ENCODE measurements at places on chromosomes 5 and 9.

- DNase-seq = no peak
These were observed 25.5 kb upstream of the ITGA2 start for GRCh38 chr5:52963636-52964035.

DNA sequence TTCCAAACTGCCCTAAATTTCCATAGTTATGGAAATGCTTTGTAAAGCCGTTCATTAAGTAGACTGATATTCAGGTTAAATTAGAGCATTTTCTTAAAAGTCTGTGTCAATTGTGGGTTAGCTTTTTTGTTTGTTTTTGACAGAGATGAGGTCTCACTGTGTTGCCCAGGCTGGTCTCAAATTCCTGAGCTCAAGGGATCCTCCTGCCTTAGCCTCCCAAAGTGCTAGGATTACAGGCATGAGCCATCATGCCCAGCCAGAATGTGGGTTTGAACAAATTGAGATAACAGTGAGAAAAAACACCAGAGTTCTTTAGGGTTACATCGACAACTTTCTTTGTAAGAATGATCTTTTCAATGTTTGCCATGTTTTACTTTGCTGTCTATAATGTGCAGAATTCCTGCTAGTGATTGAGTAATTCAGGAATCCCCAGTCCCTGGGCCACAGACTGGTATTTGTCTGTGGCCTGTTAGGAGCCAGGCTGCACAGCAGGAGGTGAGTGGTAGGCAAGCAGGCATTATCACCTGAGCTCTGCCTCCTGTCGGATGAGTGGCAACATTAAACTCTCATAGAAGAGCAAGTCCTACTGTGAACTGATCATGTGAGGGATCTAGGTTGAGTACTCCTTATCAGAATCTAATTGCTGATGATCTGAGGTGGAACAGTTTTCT is 80.5 kb downstream of the RAI14 start:
- no peak for DNase-seq

- DNase-seq = no peak
These were observed 62.0 kb upstream of the ZNF354B start for GRCh38 chr5:178797546-178798440.

DNA sequence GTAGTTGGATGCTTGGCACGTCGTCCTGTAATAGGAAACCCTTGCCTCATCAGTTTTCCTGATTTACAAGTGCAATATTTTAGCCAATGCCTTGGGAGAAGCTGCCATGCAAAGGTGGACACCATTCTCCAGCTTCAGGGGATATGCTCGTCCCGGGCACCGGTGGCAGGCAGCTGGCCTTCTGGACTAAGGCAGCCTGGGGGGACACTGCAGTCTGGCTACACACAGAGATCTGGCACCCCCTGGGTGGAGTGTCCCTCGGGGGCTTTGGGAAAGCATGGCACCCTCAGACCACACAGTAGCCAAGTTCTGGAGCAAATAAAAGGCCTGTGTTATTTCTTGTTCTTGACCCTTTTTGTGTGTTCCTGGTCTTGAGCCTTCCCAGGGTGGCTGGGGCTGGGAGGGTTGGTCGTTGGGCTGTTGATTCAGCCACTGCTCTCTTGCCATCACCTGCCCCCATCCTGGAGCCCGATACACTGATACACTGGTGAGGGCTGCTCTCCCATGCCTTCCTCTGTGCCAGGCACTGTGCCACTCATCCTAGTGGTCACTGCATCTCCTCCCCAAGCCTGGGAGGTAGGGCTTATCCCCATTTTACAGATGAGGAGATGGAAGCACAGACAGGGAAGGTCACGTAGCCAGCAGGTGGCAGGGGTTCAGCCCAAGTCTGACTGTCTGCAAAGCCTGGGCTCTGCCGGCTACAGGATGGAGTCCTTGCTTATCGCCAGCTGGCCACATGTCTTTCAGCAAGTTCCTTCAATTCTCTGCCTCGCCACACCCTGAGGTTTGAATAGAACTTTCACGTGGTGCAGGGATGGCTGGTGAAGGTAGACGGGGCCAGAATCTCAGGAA is 134.1 kb downstream of the RGS3 start:
- no peak for DNase-seq

- no peak for DNase-seq
These were observed 15.0 kb downstream of the PSMB7 start for GRCh38 chr9:124399968-124400940.

- DNase-seq = no peak
These were observed 13.9 kb upstream of the ADGRD2 start for GRCh38 chr9:124436320-124436719.

DNA sequence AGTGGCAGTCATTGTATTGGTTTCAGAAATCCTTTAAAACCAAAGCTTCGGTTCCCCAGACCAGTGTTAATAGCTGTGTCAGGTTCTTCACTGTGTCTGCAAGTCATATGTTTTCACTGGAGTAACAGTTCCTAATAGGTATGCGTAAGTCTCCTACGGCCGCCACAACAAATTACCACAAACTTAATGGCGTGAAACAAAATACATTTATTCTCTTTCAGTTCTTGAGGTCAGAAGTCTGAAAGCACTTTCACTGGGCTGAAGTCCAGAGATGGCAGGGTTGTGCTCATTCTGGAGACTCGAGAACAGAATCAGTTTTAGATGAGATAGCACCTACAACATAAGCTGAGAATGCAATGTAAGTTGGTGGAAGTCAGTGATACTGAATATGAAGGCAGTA is 556.2 kb downstream of the TLE4 start:
- no peak for DNase-seq

DNA sequence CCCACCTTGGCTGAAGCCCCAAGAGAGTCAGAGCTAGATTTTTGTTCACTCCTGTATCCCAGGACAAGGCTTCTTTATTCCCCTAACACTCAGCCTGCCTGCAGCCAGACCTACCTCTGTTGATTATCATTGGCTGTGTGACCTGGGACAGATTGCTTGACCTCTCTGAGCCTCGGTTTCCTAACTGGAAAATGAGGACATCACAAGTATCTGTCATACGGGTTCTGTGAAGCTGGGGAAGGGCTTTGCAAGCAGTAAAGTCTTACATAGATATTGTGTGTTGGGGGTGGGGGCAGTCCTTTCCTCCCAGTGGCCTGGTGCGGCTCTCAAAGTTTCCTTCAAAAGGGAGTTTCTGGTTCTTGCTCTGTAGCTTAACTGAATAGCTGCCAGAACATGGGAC is 2.5 kb upstream of the NEK6 start:
- DNase-seq = no peak

DNA sequence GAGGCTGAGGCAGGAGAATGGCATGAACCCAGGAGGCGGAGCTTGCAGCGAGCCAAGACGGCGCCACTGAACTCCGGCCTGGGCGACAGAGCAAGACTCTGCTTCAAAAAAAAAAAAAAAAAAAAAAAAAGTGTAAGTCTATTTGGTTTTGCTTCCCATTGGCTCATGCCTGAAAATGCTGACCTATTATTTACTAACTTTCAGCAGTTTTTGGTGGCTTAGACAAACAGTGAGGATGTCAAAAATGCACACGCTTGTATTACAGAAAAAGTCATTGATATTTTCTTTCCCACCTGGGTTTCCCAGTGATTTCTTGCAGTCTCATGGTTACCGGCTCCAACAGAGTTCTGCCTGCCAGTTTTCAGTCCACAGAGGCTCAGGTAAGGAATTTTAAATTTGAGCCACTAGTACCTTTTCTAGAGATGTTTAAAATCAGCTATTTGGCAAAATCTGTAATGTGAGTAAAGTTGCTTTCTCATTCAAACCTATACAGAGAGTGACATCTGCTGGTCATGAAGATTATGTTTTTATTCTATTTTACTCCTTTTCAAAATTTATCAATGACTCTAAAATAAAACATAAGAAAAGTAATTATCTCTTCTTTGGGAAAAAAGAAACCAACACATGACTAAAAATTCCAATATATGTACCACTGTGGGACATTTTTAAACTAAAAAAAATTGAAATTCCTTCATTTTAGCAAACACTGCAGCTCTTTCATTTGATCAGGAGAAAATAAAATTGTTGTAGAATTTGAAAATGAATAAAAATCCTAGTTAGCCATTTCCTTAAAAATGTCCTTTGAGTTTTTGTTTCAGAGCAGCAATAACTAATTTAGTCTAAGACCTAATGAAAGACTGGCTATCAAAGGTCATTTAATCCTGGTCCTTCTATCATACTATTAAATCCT is 8.8 kb downstream of the FAM200C start:
- DNase-seq = no peak

DNA sequence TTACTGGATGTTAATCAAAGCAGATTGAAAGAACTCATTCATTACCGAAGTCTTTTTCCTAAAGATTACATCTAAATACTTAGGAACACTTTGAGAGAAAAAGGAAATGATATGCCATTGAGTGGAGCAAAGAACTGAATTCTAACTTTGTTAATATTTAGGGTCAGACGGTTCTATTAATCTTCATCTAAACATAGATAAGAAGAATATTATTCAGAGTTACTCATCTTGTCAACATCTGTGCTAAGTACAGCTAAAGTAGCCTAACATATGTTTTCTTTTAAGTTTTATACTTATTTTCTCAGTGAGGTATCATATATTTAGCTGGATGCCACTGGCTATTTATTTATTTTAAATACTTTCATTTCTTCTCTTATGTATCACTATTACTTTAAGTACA is 1763.7 kb downstream of the EFNA5 start:
- DNase-seq = no peak

DNA sequence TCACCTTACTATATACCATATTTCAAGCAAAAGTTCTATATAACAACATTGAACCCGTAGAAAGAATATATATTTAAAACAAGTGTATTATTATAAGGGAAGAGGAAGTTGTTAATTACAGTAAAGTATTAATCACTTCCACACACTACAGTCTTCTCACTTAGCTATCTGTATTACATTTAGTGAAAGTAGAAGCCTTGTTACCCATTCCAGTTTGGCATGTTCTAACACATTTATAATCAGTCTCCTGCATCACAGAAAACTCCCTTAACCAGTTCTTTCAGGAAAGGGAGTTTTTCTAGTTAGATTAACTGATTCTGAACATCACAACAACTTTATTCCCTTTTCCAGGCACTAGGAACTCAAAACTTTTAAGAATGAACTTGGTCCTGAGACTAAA is 6.9 kb downstream of the RAB14 start:
- DNase-seq = no peak

DNA sequence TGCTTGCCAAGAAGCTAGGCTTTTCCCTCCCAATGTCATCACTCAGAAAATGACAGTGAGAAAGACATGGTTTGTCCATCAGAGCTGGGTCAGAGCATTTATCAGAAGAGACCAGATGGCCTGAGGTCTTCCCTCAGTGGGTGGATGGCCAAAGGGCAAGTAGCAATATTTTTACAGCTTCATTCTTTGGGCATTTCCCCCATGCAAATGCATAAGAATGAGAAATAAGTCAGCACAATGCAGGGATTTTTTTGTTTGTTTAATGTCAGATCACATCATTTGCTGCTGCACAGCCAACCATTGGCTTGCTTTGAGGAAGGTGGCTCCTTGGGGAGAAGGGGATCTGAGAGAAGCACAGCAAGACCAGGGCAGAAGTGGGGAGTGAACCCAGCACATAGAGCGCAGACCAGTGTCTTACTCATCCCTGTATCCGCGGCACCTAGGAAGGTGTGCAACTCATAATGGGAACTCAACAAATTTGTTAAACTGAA is 209.6 kb downstream of the SEMA6A start:
- no peak for DNase-seq

DNA sequence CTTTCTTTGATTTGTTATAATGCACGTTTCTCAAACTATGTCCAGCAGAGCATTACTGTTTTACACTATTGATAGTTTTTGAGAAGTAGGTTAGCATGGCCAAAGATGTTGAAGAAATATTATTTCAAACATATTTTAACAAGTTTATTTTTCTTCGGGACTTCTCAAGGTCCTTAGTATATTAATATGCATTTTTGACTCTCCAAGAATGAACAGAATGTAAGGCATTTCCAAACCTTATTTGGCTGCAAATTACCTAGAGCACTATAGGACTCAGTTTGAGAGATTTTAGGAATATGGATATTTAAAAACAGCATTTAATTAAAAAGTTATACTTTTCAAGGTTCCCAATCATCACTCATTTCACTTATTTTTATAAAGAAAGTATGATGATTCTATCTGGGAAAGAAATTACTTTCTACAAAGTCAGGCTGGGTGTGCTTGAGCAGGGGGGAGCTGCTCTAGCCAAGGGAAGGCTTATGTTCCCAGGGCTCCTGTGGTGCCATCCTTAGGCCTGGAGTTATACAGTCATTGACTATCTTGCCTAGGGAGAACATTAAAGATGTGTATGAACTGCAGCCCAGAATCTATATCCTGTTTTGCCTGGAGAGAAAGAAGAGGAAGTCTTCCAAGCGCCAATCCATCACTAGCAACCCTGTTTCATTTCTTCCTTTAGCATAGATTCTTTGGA is 27.6 kb upstream of the NREP start:
- DNase-seq = no peak

DNA sequence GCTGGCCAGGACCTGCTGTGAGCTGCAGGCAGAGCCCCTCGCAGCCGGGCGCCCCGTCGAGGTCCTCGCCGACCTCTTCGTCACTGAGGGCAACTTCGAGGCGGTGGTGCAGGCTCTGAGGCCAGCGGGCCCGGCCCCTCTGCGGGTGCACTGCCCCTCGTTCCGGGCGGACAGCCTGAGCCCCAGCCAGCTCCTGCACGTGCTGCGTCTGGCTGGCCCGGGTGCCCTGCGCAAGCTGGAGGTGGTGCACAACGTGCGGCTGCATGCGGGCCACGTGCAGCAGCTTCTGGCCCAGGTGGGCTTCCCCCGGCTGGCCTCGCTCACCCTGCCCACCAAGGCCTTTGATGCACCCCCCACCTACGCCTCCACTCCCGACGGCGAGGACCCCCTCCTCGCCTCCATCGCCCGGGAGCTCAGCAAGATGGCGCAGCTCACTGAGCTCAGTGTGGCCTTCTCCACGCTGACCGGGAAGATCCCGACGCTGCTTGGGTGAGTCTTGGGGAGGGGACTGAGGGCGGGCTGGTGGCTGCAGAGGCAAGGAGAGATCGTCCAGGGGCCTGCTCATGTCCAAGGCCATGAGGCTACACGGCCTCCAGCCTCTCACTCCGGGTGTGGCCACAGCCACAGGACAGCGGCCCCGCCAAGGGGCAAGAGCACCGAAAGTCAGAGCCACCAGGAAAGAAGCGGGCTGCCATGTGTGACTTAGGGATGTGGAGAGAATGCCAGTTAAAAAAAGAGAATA is 825 bp downstream of the LRRC14B start:
- DNase-seq = no peak

DNA sequence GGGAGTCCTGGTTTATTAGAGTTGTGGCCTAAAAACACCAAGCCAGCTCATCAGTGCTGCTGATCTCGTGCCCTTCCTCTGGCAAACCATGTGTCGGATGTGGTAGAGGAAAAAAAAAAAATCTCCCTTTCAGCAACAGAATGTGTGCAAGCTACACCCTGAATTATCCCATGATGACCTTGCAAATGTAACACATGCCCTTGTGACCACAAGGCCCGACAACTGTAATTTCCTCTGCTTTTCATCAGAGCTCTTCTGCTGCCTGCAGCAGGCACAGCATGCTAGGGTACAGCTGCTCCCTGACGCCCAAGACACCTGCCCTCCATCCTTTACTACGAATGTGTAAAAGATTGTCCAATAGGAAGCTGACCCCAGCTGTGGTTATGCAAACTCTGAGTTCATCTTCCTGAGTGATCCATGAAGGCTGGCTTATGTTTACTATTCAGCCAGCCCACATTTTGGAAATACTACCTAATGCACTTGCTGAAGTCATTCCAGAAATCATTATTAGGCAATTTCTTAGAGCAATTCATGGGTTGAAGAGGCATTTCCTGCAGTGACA is 14.6 kb upstream of the BNC2 start:
- no peak for DNase-seq

Measured in stimulated activated CD4-positive, alpha-beta T cell treated with anti-CD3 and anti-CD28 coated beads, Interleukin-1b, Interleukin-23, amount 100 ng/mL, for 4 hours (primary cell).